CD4-positive, alpha-beta T cell treated with Interleukin-12 subunit alpha and Interleukin-12 subunit beta, for 1 hour (primary cell): ENCODE measurements at places on chromosomes 6 and 20.
A peak's percentile ranks its signal among the peaks of the same experiment; 100 is the strongest.

- peak; percentile 41 for DNase-seq
Observed at GRCh38 chr6:83536034-83536646, 23.8 kb downstream of the PRSS35 start.

DNA sequence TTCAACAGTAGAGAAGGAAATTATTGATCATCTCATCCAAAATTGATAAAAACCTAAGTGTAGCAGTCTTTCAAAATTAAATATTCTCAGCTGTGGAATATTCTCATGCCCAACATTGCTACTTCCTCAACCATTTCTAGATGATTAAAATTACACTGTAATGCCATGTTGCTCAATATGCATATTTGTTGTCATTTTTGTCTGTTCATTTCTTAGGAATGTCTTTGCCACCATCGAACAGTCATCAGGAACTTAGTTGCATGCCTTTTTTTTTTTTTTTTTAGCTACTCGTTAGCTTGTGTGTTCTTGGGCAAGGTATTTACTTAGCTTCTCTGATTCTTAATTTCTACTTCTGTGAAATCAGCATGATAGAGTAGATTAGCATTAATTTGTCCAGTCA lies 188.6 kb downstream of the DTNBP1 start:
- no peak for DNase-seq

- no peak for DNase-seq
Observed at GRCh38 chr6:139277587-139277986, 14.2 kb downstream of the TXLNB start.

- DNase-seq = no peak
Observed at GRCh38 chr6:111148110-111148509, 60.8 kb downstream of the SLC16A10 start.

GRCh38 chr20:539848-540247 lies 3.7 kb downstream of the CSNK2A1 start:
- DNase-seq = no peak

DNA sequence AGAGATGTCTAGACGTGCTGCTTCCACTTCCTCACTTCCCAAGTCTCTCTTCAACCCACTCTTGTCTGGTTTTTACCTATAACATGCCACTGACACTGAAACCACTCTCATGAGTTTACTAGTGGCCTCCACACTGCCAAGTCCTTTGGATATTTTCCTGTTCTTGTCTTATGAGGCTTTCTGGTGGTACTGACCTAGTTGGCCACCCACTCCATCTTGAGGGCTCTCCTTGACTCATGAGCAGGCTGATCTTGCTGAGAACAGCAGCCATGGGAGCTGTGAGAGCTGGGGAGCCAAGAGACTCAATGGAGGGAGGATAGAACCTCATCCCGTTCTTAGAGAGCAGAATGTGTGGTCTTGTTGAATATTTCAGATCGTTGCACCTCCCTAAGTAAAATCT lies 283.4 kb upstream of the PRDM1 start:
- DNase-seq = no peak

- DNase-seq = no peak
Observed at GRCh38 chr20:57647933-57648785, 27.9 kb upstream of the ZBP1 start.

DNA sequence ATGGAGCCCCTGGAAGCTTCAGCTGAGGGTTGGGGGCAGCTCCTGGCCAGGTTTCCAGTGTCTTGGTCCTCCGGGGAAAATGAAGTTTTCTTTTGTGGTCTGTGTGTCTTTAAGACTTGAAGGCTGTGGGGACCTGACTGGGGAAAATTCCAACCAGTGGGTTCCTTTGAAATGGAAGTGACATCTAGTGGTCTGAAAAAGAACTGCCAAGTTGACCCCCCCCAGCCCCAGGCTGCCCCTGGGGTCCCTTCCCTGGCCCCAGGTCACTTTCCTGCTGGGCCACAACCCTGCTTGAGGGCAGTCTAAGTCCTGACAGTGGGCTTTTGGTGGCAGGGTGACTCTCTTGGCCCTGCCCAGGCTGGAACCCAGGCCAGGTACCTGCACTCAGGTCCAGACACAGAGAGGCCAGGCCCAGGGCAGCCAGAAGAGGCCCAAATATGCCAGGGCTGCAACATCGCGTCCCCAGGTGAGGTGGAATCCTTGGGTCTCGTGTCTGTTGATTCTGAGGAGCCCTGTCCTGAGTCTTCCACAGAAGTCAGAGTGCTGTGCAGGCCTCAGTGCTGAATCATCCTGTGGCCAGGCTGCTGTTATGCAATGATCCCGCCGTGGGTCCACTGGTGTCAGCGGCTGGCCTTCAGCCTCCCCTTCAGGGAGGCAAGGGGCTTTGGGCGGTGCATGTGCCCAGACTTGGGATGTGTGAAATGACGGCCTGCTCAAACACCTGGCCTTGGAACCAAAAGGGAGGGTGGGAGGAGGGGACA lies 68.4 kb downstream of the VEGFA start:
- peak; percentile 3 for DNase-seq

- no peak for DNase-seq
Observed at GRCh38 chr6:138897031-138897430, 91.0 kb downstream of the REPS1 start.

DNA sequence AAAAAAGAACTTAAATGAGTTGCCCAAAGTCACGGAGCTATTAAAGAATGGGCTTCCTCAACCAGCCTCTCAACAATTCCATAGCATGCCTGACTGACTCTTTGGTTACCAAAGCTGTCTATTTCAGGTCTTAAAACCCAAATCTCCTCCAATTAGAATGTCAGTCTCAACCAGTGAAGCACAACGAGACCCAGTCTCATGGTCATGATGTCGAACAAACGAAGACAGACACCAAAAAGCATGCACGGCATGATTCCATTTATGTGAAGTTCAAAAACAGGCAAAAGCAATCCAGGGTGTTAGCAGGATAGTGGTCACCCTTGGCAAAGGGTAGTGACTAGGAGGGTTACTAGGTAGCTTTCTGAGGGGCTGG lies 16.3 kb upstream of the PTPN1 start:
- no peak for DNase-seq

- no peak for DNase-seq
Observed at GRCh38 chr6:155122199-155122950, 127.3 kb downstream of the TIAM2 start.

DNA sequence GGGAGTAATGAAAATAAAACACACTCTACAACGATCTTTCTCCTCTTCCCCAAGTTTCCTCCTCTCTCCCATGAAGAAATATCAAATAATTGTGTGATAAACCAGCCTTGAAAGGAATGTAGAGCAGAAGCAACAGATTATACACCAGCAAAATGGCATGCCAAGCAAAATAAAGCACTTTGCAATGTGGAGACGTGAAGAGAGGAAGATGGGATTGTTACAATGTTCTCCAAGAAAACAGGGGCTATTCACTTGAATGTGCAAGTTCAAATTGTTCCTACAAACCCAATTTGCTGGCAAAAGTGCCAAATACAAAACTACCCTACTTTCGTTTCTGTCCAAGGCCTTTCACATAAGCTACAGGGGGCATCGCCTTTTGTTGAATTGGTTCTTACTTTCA lies 185.1 kb downstream of the PDE7B start:
- no peak for DNase-seq

- DNase-seq = no peak
Observed at GRCh38 chr6:82408952-82409431, 45.4 kb downstream of the TPBG start.

DNA sequence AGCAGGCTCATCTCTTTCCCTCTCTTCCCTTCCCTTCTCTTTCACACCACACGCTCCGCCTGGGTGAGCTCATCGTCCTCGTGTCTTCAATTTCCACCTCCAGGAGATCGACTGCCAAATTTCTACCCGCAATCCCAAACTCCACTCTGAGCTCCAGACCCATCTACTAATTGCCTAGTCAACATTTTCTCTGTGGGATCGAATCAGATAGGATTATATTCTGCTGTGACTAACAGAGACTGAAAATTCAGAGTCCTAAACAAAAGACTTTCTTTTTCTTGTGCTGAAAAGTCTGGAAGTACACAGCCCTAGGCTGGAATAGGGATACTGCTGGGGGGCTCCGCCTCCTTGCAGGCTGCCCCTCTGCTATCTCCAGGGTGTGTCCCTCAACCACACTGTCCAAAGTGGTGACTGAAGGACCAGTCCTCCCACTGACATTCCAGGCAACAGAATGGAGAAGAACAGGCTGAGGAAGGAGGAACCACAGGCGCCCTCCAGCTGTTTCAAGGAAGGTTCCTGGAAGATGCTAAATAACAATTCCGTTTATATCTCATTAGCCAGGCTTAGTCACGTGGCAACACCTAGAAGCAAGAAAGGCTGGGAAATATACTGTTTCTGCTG lies 5.0 kb upstream of the HSPA12B start:
- no peak for DNase-seq

- DNase-seq = no peak
Observed at GRCh38 chr6:3468585-3468984, 11.7 kb upstream of the SLC22A23 start.

DNA sequence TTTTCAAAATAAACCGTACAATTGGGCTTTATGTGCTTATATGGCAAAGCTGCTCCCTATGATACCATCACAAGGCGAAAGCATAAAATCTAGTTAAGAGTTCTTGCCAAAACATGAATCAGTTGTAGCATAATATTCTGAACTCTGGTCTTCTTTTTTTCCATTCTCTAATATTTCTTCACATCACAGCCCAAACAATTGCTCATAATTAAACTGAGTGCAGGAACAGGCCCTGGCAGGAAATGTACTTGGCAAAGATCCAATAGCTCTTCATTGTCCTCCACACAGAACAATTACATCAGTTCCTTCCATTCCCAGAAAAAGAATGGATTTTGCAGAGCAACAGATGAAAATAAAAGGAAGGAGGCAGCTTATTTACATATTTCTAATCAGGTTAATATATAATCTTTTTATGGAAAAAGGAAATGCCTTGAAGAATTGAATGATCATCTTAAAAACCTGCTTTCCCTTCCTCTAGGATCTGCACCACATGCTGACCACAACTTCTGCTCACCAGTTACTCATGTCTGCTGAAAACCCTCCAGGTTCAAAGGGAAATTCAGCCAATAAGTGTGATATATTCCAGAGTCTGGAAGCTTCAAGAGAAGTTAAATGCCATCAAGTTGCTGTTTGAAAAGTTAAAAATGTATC lies 123.3 kb upstream of the COL21A1 start:
- DNase-seq = no peak

DNA sequence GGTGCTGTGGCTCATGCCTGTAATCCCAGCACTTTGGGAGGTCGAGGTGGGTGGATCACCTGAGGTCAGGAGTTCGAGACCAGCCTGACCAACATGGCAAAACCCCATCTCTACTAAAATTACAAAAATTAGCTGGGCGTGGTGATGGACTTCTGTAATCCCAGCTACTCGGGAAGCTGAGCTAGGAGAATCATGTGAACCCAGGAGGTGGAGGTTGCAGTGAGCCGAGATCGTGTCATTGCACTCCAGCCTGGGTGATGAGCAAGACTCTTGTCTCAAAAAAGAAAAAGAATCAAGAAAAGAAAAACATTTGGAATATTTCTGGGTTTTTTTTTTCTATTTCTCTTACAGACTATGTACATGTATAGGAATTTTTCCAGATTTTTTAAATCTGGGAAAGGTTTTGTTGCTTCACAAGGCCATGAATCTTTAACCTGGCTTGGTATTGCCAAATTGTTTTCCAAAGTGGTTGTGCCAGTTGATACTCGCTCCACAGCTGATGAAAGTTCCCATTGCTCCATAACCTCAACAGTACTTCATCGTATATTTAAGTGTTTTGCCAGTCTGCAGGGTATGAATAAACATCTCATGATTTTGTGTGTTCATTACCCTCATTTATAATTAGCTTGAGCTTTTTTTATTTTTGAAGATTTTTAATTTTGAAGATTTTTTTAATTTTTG lies 33.5 kb downstream of the RNF217 start:
- DNase-seq = no peak

GRCh38 chr6:40688214-40688761 lies 101.1 kb upstream of the LRFN2 start:
- no peak for DNase-seq

DNA sequence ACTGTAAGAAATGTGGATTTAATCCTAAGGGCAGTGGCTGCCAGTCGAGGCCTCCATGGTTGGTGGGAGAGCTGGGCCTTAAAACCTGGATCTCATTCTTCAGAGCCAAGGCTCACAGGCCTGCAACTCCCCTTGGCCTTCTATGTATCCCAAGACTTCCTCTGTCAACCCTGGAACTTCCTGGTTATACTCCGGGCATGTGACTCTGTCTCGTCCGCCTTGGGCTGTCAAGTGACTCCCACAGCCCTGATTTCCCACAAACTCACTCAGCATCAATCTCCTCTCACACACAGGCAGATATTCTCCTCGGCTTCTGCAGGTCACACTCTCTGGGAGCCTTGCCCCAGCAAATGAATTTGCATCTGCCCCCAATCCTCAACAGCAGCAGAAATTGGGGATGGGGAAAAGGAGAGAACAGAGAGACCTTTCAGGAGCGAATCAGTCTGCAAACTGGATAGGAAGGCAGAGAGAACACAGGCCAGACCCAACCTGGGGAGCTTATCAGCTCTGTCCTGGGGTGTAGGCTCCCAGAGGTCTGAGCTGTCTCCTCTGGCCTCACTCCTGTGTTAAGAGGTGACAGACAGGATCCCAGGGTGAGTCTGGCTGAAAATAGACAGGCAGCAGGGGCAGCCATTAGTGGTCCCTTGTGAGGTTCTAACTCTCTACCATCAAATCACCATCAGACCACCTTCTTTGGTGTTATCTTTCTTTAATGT lies 30.4 kb upstream of the PREX1 start:
- no peak for DNase-seq

- DNase-seq = no peak
Observed at GRCh38 chr6:39452306-39453145, 130.0 kb upstream of the KCNK16 start.

GRCh38 chr6:55100686-55101085 lies 73.6 kb upstream of the HCRTR2 start:
- no peak for DNase-seq

GRCh38 chr6:96899019-96899418 lies 1.3 kb upstream of the NDUFAF4 start:
- no peak for DNase-seq

DNA sequence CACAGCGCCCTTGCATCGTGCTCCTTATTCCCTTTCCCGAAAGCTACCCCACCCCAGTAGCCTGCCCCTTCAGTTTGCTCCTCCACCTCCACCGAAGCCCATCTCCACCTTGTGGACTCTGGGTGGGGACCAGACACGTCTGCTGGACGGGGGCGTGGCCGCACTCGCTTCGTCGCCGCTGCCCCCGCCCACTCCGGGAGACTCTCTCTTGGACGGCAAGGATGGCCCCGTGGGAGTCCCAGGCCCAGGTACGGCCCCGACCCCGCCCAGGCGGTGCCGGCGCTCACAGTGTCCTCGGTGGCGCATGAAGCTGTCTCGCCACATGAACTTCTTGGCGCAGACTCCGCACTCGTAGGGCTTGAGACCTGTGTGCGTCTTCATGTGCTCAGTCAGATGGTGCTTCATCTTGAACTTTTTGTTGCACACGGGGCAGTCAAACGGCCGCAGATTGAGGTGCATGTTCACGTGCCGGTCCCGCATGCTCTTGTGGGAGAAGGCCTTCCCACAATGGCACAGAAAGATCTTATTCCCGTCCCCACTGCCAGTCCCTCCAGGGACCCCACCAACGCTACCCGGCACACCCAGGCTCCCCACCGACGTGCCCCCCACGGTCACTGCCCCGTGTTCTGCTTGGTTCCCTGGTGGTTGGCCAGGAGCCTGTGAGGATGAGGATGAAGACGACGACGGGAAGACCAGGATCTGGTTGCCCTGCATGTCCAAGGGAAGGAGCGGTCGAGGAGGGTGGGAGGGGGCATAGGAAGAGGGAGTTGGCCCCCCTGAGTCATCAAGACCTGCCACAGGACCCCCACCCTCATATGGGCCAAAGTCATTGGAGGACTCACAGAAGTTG lies 1.3 kb upstream of the TAPBP start:
- peak; percentile 33 for DNase-seq

GRCh38 chr6:36442103-36442670 lies 467 bp downstream of the PXT1 start:
- no peak for DNase-seq

GRCh38 chr20:17210983-17211382 lies 15.9 kb upstream of the PCSK2 start:
- DNase-seq = no peak
